ENCODE measurements at places on chromosomes 2 and 18. TPM values are rescaled to one million over a fixed set of nuclear protein-coding genes. Genes with fewer than 3 reads are reported as not detected.

Gene SERPINB5
- total RNA-seq = not detected

Gene KDSR
- total RNA-seq = 29.2 TPM

Gene TRIM54
- 301 TPM for total RNA-seq

Gene SPR
- total RNA-seq = 53.9 TPM

Gene GAL3ST2
- not detected for total RNA-seq

Gene RAB6D
- total RNA-seq = not detected

Gene TEX44
- total RNA-seq = not detected

Gene NCKAP5
- 7.9 TPM for total RNA-seq

Gene GPR35
- total RNA-seq = 2.0 TPM

Gene DNER
- 2.3 TPM for total RNA-seq

Gene SNTG2
- 0.73 TPM for total RNA-seq

Gene KIF5C
- 1.2 TPM for total RNA-seq

Gene C2orf80
- total RNA-seq = not detected
